ENCODE measurements at places on chromosomes 5 and 9.

GRCh38 chr9:120909904-120910303 lies 16.7 kb downstream of the TRAF1 start:
- DNase-seq = no peak

DNA sequence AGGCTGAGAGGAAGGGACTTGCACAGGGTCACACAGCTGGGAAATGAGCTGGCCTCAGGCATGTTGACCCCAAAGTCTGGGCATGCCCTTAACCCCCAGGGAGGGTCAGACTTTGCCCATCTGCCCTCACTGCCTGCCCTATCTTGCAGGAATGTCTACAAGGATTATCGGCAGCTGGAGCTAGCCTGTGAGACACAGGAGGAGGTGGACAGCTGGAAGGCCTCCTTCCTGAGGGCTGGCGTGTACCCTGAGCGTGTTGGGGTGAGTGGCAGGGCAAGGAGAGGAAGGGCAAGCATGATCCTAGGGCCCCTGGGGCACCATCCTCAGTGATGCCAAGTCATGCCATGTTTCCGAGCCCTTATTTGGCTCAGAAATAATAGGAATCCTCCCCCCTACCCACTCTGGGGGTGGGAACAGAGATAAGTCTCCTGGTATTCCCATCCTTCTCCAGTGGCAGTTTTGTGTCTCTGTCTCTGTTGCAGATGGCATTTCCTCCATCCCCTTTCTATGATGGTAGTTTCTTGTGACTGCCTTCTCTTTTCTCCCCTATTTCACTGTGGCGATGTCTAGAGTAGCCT lies 28.5 kb downstream of the GOLGA2 start:
- DNase-seq = no peak

DNA sequence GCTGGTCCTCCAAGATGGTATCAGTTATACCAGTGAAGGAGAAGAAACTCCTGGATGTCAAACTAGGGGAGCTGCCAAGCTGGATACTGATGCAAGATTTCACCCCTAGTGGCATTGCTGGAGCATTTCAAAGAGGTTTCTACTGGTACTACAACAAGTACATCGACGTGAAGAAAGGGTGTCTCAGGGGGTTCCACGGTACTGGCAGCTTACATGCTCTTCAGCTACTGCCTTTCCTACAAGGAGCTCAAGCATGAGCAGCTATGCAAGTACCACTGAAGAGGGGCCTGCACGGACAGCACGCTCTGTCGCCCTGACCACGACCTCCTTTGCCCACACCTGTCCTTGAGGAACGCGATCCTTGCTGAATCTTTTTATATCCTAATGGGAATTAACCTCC lies 19.5 kb downstream of the ACTL7B start:
- no peak for DNase-seq

GRCh38 chr5:10745133-10745532 lies 15.9 kb downstream of the DAP start:
- DNase-seq = no peak

DNA sequence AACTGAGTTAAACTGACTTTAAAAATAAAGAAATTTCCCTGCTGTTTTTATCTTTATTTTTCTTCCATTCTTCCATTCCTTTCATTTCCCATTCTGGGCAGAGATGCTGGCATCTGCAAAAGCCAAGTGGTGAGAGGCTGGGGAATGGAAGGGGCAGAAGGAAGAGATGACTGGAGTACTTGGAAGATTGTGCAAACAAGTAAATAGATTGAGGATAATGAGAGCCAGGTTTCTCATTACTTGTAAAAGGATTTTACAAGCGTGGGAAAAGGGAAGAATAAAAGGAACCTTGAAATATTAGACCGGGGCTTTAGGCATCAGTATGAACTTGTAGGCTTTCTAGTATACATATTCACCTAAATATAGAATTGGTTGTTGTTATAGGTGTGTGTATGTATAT lies 341.2 kb downstream of the CAAP1 start:
- DNase-seq = no peak

GRCh38 chr5:124841829-124842712 lies 95.6 kb upstream of the ZNF608 start:
- no peak for DNase-seq

DNA sequence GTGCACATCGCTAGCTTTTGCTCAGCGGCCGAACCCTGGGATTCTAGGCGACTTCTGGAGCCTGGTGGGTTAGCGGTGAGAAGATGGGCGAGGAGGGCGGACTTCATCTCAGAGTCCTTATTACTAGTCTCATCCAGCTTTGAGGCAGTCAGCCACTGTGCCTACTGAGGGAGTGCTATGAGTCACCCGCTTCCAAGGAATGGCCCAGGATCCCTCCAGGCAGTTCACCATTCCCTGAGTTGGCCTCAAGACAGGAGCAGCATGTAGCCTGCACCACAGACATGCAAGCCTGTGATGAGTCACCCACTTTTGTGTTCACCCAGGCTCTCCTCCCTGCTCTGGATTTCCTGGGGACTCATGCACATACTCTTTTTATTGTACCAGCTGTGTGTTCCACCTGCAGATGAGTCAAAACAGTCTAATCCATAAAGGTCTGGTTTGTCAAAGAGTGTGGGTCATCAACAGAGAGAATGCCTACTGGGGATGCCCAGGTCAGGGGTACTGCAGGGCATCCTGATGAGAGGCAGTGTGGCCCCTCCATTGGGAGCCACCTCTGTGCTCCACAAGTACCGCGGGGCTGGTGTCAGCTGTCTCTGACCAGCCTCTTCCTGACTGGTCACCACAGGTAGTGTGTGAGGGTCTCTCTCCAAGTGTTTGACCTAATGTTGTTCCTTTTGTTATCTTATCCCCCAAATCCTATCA lies 20.2 kb downstream of the SLC22A5 start:
- DNase-seq = peak; percentile 75

DNA sequence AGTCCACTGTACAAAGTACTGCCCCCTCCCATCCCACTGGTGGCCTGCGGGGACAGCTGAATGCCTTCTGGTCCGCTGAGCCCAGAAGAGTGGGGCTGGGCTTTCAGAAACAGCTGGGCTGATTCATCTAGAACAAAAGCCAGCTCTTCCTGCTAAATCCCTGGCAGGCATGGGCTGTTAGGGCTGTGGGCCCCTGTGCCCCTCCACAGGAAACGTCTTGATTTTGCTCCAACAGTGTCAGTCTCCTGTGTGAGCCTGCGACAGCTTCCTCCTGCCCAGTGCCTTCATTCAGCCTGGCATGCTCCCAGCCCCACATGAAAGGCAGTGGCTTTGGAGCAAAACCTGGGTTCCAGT lies 6.9 kb upstream of the GSN start:
- DNase-seq = no peak

All from activated CD4-positive, alpha-beta T cell treated with anti-CD3 and anti-CD28 coated beads, Interleukin-2, amount 10 ng/mL, durations not matched to agents 24 days and 14 days (primary cell).